ENCODE measurements at places on chromosomes 5 and 9.
A peak's percentile ranks its signal among the peaks of the same experiment; 100 is the strongest.

DNA sequence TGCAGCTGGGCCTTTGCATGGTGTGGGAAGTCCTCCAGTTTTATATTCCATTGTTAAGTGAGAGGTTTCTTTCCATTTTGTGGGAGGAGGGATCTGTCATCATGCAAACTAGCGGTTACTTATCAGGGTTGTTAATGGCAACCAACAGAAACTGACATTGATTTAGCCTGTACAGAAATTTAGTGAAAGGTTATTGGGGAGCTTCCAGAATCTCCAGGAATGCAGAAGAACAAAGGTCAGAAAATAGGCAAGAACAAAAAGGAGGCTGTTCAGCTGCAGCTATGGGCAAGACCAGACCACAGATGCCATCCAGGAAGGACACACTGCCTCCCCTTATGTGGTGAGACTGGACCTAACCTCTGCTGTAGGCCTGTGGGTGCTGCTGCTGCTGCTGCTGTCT lies 395.8 kb downstream of the KDM4C start:
- DNase-seq = no peak

- DNase-seq = no peak
These were observed 1.3 kb upstream of the TMEM250 start for GRCh38 chr9:136119883-136120393.

DNA sequence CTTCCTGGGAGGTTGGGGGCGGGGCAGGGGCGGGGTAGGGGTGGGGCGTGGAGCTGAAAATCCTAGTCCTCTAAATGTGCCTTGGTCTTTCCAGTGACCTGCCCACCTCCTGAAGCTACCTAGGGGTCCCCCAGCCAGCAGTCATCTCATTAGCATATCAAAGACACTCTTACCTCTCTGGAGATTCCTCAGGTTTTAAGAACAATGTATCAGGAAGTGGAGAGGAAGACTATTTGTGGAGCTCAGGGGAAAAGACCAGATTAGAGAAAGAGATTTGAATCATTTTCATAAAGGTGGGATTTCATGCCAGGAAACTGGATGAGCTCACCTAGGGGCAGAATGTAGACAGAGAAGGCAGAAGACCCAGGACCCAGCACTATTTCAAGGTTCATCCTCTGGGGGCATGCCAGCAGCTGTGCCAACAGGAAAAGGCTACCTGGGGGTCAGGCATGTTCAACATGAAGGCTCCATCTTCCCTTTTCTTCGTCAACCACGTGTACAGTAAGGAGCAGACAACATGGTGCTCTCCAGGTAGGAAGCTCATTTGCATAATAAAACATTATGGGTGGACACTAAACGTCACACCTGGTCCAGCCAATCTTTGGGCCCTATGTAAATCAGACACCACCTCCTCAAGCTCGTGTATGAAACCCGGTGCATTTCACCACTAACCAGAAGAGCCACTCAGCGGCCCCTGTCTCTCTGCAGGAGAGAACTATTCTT lies 6.9 kb downstream of the GMCL2 start:
- no peak for DNase-seq

GRCh38 chr5:36705055-36705454 lies 98.6 kb downstream of the SLC1A3 start:
- no peak for DNase-seq

DNA sequence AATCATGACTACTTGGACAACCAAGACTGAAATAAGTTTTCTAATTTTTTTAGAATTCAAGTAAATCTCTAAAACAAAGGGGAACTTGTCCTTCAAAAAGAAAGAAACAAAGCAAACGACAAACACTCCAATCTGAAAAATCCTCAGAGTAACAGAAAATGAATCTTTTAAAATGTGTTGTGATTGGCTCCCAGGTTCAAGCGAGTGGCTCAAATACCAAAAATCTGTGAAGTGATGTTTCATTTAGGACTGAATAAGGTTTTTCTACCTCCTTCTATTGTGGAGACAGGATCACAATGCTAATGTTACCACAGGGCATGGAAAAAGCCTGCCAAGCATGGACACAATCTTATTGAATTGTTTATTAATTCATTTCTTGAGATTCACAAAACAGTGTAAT lies 415.7 kb downstream of the RAB3C start:
- no peak for DNase-seq

GRCh38 chr9:105401651-105402050 lies 46.2 kb upstream of the FSD1L start:
- DNase-seq = peak; percentile 46

- DNase-seq = no peak
These were observed 216.1 kb upstream of the RASA1 start for GRCh38 chr5:87051502-87052113.
